ENCODE measurements at places on chromosomes 4 and X.

DNA sequence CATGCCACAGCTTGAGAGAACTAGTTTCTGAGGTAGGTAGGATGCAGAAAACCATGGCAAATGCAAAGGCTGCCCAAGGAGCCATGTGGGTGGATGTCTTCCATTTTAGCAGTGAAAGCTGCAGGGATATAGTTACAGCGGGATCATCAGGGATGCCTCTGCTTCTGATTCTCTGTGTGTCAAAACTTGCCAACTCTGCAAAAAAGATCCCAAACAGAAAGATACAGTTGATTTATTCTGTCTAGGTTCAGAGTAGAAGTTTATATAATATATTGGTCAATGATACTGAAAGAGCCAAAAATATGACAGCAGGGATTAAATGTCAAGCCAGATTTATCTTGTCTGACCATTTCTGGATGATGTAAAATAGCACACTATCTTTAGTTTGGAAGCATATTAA, 42.4 kb upstream of the SFRP2 start:
- no peak for DNase-seq

DNA sequence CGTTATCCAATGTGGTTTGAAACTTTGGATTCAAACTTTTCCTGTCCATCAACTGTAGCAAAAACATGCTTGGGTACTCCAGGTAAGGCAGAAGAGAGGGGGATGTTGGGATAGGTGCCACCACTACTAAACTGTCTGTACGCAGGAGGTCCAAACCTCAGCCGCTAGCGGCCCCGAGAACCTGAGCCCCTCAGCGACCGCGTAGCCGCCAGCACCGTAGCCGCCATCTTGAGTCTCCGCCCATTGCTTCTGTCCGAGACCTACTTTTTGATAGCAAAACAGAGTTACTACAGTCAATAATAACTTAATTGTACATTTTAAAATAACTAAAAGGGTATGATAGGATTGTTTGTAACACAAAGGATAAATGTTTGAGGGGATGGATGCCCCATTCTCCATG, 119.9 kb upstream of the GRID2 start:
- no peak for DNase-seq

DNA sequence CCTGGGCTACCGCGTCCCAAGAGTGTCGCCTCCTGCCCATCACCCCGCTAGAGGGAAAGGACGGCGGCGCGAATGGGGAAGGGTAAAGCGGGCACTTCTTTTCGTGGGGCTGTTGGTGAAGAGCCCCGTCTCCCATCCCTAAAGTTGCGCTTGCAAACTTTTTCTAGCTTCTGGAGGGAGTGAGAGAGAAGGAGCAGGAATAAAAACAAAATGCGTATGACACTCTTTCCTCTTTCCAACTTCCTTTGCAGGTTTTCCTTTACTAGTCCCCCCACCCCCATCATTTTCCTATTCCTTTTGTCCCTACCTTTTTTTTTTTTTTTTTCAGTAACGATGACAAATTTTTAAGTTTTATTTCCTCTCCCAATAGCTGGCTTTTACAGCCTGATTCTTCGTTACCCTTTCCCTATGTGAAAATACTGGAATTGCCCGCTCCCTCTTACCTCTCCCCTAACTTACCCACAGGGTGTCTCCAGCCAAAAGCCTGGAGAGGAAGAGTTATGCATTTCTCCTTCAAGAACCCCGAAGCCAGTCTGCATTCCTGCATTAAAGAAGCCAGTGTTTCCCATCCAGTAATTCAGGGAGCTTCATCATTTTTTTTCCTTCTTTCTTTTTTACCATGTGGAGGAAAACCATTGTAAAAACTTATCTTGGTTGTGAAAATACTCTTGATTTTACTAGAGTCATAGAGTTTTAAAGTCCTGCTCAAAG, 613 bp upstream of the ARSJ start:
- DNase-seq: no peak

DNA sequence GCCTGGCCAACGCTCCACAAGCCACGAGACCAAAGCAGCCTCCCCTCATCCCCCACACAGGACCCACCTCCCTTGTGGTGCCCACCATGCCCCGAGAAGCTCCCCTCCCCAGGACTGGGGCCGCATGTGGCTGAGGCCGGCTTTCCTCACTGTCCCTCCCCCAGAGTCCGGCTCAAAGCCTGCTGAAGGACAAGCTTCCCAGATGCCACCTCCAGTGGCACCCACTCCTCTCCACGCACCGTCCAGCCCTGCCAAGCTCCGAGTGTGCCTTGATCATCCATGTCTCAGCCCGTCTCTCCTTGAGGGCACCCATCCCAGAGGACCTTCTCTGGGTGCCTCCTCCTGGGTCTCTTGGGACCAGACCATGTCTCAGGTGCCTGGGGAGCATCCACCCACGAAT, 58.8 kb upstream of the MXD4 start:
- no peak for DNase-seq

- DNase-seq: no peak
Measured at GRCh38 chr4:65508168-65508567, 162.1 kb downstream of the EPHA5 start.

DNA sequence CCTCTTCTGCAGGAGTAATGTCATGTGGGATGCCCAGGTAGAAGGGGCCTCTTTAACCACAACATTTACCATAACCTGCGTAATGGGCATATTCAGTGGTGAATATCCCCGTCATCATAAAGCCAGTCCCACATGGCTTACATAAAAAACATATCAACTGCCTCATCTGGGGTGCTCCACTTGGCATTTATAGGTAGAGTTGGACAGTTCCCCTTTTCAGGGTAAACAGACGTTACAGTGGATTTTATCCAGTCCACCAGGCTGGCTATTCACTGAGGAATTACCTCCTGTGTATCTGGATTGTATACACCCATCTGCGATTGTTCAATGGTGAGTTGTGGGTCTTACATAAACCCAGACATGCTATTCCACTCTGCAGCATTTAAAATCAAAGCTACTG, 70.7 kb upstream of the ANKRD17 start:
- no peak for DNase-seq
